ENCODE measurements at places on chromosomes 3 and 15.

DNA sequence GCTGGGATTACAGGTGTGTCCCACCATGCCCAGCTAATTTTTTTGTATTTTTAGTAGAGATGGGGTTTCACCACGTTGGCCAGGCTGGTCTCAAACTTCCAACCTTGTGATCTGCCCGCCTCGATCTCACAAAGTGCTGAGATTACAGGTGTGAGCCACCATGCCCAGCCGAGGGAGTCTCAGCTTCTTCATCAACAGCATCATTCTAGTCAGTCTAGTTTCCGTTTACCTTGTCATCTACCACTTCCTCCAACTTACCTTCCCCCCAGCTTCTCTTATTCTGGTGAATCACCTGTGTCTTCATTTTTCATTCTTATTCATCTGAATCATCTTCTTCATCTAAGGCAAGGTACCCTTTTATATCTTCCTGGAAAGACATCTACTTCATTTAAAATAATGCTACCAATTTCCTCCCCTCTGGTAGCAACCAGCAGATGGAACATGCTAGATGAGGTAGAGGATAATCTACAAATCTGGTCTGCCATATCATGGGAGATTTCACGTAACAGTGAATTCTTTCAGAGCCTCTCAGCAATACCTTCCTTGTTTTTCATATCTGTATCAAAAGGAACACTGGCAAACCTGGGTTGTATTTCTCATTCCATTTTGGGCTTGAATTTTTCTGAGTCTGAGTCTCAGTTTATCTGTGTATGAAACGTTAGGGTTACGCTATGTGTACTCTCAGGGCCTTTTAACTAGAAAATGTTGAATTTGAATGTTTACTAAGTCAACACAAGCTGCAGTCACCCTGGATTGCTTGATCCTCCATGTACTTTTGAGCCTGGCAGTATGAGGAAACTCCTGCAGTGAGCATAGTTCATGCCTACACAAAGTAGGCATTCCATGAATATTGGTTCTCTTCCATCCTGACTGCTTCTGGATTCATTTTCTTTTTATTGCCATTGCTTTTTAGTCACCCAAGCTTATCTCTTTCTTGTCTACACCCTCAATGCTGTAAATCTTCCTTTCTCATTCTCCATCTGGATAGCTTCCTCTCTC, 16.8 kb downstream of the LPP start:
- DNase-seq, result no peak

- peak; percentile 50 for DNase-seq
These were observed 108.5 kb downstream of the PLCL2 start for GRCh38 chr3:16993227-16993626.

GRCh38 chr3:160171813-160172212, 53.4 kb upstream of the C3orf80 start:
- no peak for DNase-seq

DNA sequence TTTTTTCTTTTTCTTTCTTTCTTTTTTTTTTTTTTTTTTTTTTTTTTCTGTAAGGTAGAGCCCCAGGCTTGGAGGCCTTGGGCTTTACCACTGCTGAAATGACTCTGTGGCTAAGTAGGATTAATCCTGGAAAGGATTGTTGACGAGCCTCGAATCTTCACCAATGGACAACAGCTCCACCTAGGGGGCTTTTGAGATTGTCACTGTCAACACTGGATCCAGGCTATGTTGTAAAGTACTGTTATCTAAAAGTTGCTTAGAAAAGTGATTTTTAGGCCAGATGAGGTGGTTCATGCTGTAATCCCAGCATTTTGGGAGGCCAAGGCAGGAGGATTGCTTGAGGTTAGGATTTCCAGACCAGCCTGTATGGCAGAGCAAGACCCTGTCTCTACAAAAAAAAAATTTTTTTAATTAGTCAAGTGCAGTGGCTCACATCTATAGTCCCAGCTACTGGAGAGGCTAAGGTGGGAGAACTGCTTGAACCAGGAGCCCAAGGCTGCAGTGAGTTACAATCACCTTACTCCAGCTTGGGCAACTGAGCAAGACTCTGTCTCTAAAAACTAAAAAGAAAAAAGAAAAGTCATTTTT, 41.6 kb downstream of the KLHL18 start:
- DNase-seq, result peak; percentile 80

- DNase-seq, result peak; percentile 33
These were observed 30.2 kb downstream of the ZBTB11 start for GRCh38 chr3:101646726-101647125.

GRCh38 chr3:112345681-112346080, 12.7 kb downstream of the CD200 start:
- DNase-seq, result no peak

Measured in ELR (cell line).